Endodermal cell (in vitro differentiated cells): ENCODE measurements at places on chromosomes 11 and 22. TPM values are rescaled to one million over a fixed set of nuclear protein-coding genes. Genes with fewer than 3 reads are reported as not detected.

Gene SPTBN2
- 43.6 to 53.6 TPM (median 46.0 TPM) in 3 replicates for total RNA-seq

Gene DCHS1
- total RNA-seq = 13.2 and 14.3 TPM in 2 replicates

Gene C11orf65
- 0.66 and 1.3 TPM in 2 replicates for total RNA-seq

Gene SCGB1D2
- not detected in 2 replicates for total RNA-seq

GRCh38 chr11:98234698-98235097 is 786.1 kb upstream of the CNTN5 start:
- DNase-seq = no peak

- DNase-seq = no peak
These were observed 283.9 kb downstream of the BUD13 start for GRCh38 chr11:116488836-116489389.

GRCh38 chr22:43886231-43886630 is 5.6 kb downstream of the PNPLA5 start:
- DNase-seq = no peak

GRCh38 chr11:75586395-75586794 is 24.3 kb downstream of the SERPINH1 start:
- no peak for DNase-seq

- peak; percentile 85 for DNase-seq
These were observed 33.4 kb downstream of the FDX1 start for GRCh38 chr11:110463153-110463552.

DNA sequence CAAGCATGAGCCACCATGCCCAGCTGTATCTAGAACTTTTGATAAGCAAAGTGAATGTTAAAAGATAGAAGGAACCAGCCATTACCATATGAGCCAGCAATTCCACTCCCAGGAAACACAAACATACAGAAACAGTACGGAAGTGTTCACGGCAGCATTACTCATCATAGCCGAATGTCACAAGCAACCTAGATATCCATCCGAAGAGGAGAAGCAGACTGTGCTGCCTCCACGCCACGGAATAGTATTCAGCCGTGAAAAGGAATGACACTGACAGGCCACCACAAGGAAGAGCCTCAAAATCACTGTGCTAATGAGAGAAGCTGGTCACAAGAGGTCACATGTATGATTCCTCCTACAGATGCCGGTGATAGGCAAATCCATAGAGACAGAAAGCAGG is 17.6 kb upstream of the MGAT3 start:
- DNase-seq = no peak

DNA sequence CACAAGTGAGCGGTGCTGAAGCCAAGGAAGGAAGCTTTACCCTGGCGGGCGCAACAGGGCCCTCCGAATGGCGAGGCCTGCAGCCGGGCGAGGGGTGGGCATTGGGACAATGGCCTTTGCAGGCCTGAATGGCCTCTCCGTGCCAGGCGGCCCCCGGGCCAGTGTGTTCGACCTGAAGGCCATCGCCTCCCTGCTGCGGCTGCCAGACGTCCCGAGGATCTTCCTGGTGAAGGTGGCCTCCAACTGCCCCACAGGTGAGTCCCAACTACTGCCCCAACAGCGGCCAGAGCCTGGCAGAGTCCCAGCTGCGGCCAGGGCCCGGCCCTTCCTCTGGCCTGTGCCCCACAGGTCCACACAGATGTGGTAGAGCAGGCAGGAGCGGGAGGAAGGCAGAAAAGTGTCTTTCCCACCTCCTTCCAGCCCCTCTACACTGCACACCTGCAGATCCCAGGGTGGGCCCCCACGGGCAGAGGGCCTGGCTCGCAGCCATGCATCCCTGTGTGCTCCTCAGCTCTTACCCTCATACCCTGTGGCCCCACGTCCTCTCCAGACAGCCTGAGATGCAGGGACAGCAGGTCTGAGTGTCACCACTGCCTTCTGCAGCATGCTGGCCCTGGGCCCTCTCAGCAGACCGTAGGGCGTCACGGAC is 11.3 kb downstream of the PHLDA2 start:
- DNase-seq = no peak
